Heart left ventricle (tissue), 16 donors: ENCODE measurements at places on chromosomes 7 and 10. TPM values are rescaled to one million over a fixed set of nuclear protein-coding genes. Genes with fewer than 3 reads are reported as not detected.

EVX1 gene
- total RNA-seq: not detected

NOBOX gene
- not detected for total RNA-seq

PODXL gene
- 62.7 TPM for total RNA-seq

POM121 gene
- 17.0 TPM for total RNA-seq

MMRN2 gene
- 30.3 TPM for total RNA-seq

IGFBP3 gene
- 18.1 TPM for total RNA-seq

ANKRD7 gene
- 0.25 TPM for total RNA-seq

AKR1C8 gene
- not detected for total RNA-seq

- DNase-seq: no peak
- no peaks in the 10 kb centered on the region for H3K27me3 ChIP-seq
- no peaks in the 10 kb centered on the region for H3K36me3 ChIP-seq
These were observed 40.4 kb downstream of the CREB5 start for GRCh38 chr7:28452681-28453080.

- H3K36me3 ChIP-seq: no peaks in the 10 kb centered on the region
- H3K4me3 ChIP-seq: peak overlapping the region; percentile 65
These were observed 4.4 kb downstream of the CDK6 start for GRCh38 chr7:92831716-92832533.

DNA sequence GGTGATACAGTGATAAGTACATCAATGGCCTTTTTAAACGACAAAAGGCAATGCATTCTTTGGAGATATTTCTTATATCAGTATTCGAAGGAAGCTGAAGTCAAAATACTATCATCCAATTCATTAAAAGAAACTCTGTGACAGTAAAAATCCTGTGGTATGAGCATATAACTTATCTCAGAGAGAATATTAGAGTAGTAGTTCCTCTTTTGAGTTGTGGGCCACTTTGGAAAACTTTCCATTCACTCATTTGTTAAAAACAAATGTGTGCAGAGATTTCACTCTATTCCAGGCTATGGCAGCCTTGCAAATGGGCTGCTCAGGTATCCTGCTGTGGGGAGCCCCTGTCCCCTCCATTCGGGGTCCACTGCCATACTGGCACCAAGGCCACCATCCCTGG lies 55.3 kb upstream of the ZNF438 start:
- no peaks in the 10 kb centered on the region for H3K36me3 ChIP-seq
- peaks cover 6% of the 10 kb centered on the region for H3K4me1 ChIP-seq
- H3K27me3 ChIP-seq: no peaks in the 10 kb centered on the region
- no peak overlapping the region for H3K4me3 ChIP-seq
- H3K27ac ChIP-seq: no peak overlapping the region

- no peak overlapping the region for H3K27ac ChIP-seq
- no peak for DNase-seq
- peaks cover 3% of the 10 kb centered on the region for H3K36me3 ChIP-seq
- peaks cover 10% of the 10 kb centered on the region for H3K4me1 ChIP-seq
- no peak overlapping the region for H3K4me3 ChIP-seq
These were observed 96.9 kb upstream of the RHEB start for GRCh38 chr7:151616443-151617213.

GRCh38 chr7:25179771-25180591 lies 48.3 kb downstream of the NPVF start:
- no peaks in the 10 kb centered on the region for H3K4me1 ChIP-seq
- H3K27ac ChIP-seq: peak overlapping the region; percentile 81
- H3K27me3 ChIP-seq: no peaks in the 10 kb centered on the region
- H3K36me3 ChIP-seq: no peaks in the 10 kb centered on the region
- DNase-seq: peak; percentile 93
- H3K4me3 ChIP-seq: peak overlapping the region; percentile 80

DNA sequence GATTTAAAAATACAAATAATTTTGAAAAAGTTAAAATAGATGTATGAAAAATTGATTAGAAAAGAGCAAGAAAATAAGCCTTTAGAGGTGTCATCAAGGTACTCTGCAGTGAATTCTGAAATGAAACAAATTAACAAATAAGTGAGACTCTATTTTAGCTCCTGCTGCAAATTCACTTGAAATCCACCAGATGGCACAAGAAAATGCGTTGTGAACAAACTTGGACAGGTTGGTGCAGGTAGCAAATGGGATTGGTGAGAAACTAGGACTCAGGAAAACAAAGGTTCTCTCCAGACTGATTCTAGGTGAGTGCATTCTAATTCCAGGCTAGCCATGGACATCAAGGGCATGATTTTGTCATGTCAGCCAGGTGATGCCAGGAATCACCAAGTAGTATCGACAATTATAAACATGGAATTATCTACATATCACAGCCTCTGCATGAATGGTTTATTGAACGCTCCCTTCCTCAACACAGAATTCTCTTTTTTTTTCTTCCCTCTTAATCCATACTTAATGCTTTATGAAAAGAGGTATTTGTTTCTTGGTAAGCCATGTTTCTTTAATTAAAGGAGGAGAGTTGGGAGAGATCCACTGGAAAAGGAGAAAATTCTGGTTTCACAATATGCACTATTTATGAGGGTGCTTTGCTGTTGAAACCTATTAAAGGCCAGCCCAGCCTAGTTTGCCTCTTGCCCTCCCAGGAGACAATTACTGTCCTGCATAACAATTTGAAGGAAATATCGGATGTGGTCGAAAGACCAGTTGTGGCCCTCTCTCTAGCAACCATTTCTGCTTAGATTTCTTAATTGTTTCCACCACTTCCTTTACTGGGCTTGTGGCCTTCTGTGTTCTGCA lies 118.1 kb downstream of the ZNF365 start:
- no peak overlapping the region for H3K4me3 ChIP-seq
- H3K4me1 ChIP-seq: no peaks in the 10 kb centered on the region
- H3K36me3 ChIP-seq: no peaks in the 10 kb centered on the region
- no peak for DNase-seq
- no peak overlapping the region for H3K27ac ChIP-seq

DNA sequence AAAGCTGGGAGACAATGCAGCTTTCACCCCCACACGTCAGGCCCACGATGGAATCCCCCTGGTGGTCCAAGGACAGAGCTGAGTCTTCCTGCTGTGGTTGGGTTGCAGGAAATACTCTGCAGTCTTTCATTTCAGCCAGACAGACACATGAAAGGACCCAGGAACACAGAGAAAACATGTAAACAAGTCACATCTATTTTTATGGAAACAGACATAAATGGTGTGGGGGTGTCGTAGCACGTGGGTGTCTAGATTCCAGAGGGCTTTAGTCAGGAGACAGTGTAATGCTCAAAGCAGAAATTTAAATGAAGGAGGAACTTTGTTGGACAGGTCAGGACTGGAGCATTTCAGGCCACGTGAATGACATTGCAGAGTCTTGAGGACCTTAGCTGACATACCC lies 444.6 kb downstream of the SUGCT start:
- H3K36me3 ChIP-seq: no peaks in the 10 kb centered on the region
- DNase-seq: no peak
- no peaks in the 10 kb centered on the region for H3K4me1 ChIP-seq
- H3K27me3 ChIP-seq: no peaks in the 10 kb centered on the region
- no peak overlapping the region for H3K27ac ChIP-seq

DNA sequence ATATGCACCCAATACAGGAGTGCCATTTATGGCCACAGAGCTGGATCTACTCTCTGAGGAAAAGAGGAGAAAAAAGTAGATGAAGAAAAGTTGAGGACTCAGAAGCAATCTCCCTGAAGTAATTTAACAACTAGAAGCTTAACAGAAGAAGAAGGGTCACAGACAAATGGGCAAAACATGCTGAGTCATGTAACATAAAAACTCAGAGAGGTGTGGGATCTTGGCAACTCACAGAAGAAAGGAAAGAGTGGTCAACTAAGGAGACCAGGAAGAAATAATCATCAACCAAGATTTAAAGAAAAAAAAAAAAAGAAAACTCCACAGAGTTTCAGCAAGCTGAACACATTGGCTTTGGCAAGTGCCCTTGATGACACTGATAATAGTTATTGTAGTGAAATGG lies 51.8 kb upstream of the BET1 start:
- DNase-seq: no peak
- no peak overlapping the region for H3K4me3 ChIP-seq
- no peak overlapping the region for H3K27ac ChIP-seq
- no peaks in the 10 kb centered on the region for H3K4me1 ChIP-seq
- H3K27me3 ChIP-seq: no peaks in the 10 kb centered on the region

DNA sequence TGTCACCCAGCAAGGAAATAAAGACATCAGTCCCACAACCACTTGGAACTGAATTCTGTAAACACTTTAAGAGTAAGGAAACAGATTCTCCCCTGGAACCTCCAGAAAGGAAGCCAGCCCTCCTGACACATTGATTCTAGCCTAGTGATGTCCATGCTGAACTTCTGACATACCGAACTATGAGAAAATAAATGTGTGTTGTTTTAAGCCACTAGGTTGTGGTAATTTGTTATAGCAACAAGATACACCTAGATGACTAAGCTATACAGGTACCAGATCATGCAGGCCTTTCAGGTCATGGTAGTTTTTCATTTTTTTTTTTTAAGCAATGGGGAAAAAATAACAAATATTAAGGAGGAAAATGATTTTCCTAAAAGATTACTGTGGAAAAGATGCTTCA lies 37.6 kb upstream of the LRRTM3 start:
- no peaks in the 10 kb centered on the region for H3K4me1 ChIP-seq
- no peak overlapping the region for H3K27ac ChIP-seq
- no peaks in the 10 kb centered on the region for H3K27me3 ChIP-seq
- no peak overlapping the region for H3K4me3 ChIP-seq
- H3K36me3 ChIP-seq: no peaks in the 10 kb centered on the region

GRCh38 chr10:29437871-29438270 lies 149.0 kb downstream of the LYZL1 start:
- H3K27me3 ChIP-seq: no peaks in the 10 kb centered on the region
- no peaks in the 10 kb centered on the region for H3K36me3 ChIP-seq
- no peak for DNase-seq
- H3K4me3 ChIP-seq: no peak overlapping the region
- H3K4me1 ChIP-seq: no peaks in the 10 kb centered on the region

GRCh38 chr10:18545621-18546305 lies 105.6 kb downstream of the NSUN6 start:
- H3K27me3 ChIP-seq: no peaks in the 10 kb centered on the region
- peaks cover 45% of the 10 kb centered on the region for H3K36me3 ChIP-seq
- no peak overlapping the region for H3K27ac ChIP-seq
- H3K4me3 ChIP-seq: no peak overlapping the region
- H3K4me1 ChIP-seq: peaks cover 3% of the 10 kb centered on the region
- DNase-seq: no peak

DNA sequence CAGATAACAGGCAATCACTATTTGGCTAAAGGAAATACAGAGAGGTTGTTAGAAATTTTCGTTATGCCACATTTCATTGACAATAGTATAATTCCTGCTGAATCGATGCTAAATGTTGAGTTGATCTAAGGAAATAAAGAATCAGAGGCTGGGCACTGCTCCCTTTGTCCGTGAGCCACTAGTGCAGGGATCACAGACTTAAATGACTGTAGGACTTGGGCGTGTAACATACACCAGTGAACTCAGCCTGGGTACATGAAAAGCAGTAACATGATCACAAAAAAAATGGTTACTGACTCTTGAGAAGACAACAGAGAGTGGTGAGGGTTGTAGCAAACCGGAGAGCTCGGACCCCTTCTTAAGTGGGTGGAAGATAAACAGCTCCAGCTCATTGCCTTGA lies 11.8 kb upstream of the ITGB8 start:
- no peak overlapping the region for H3K27ac ChIP-seq
- DNase-seq: no peak
- H3K4me1 ChIP-seq: no peaks in the 10 kb centered on the region
- no peak overlapping the region for H3K4me3 ChIP-seq
- H3K27me3 ChIP-seq: no peaks in the 10 kb centered on the region

DNA sequence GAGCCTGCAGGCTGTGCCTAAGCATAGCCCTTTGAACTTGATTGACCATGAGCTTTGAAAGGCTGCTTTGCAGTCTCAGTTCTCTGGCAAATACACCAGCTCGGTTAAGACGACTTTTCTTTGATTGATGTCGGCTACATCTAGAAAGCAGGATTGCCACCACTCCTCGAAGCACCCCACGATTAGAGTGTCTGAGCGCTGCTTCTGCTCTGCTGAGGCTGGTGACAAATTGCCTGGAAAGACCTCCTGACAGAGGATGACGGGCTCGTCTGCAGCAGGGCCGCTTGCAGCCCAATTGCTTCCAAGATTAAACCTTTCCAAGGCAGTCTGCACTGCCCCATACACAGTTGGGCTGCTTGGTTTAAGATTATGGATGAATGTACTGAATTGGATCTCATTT lies 182.0 kb downstream of the CUX1 start:
- H3K27me3 ChIP-seq: no peaks in the 10 kb centered on the region
- no peak for DNase-seq
- H3K36me3 ChIP-seq: no peaks in the 10 kb centered on the region
- H3K4me3 ChIP-seq: no peak overlapping the region
- H3K4me1 ChIP-seq: no peaks in the 10 kb centered on the region

- peaks cover 9% of the 10 kb centered on the region for H3K4me1 ChIP-seq
- peaks cover 16% of the 10 kb centered on the region for H3K27me3 ChIP-seq
- no peaks in the 10 kb centered on the region for H3K36me3 ChIP-seq
- DNase-seq: no peak
- H3K27ac ChIP-seq: no peak overlapping the region
- peak overlapping the region; percentile 27 for H3K4me3 ChIP-seq
These were observed 28.3 kb downstream of the WDR86 start for GRCh38 chr7:151381348-151382078.

DNA sequence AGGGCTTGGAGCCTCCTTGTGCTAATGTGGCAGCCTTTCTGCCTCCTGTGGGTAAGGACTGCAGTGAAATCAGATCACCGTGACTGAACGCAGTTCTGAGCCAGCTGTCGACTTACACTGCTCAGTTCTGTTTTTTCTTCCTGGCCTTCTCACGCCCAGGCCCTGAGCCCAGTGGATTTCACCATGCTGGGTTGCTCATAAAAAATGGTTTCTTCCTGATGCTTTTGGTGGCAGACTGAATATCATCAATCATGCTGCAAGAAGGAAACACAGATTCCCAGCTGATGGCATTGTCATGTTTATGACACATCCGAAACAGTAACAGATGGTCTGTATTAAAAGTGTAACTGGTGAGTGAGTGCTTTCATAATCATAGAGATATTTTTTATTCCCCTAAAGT lies 389.6 kb downstream of the GALNT17 start:
- H3K36me3 ChIP-seq: no peaks in the 10 kb centered on the region
- no peak overlapping the region for H3K27ac ChIP-seq
- no peaks in the 10 kb centered on the region for H3K27me3 ChIP-seq

- H3K4me1 ChIP-seq: peaks cover 30% of the 10 kb centered on the region
- H3K27me3 ChIP-seq: no peaks in the 10 kb centered on the region
- DNase-seq: no peak
- no peaks in the 10 kb centered on the region for H3K36me3 ChIP-seq
- peak overlapping the region; percentile 86 for H3K4me3 ChIP-seq
- peak overlapping the region; percentile 90 for H3K27ac ChIP-seq
These were observed 788 bp downstream of the AKAP9 start for GRCh38 chr7:91941450-91941849.

GRCh38 chr10:22854935-22855421 lies 72.9 kb upstream of the ARMC3 start:
- no peak for DNase-seq
- H3K36me3 ChIP-seq: no peaks in the 10 kb centered on the region
- peak overlapping the region; percentile 65 for H3K27ac ChIP-seq
- H3K4me3 ChIP-seq: no peak overlapping the region
- peaks cover 10% of the 10 kb centered on the region for H3K4me1 ChIP-seq
- H3K27me3 ChIP-seq: no peaks in the 10 kb centered on the region

GRCh38 chr10:90171014-90171722 lies 469.8 kb downstream of the KIF20B start:
- H3K4me1 ChIP-seq: no peaks in the 10 kb centered on the region
- no peak overlapping the region for H3K27ac ChIP-seq
- no peak for DNase-seq
- no peaks in the 10 kb centered on the region for H3K27me3 ChIP-seq
- H3K36me3 ChIP-seq: no peaks in the 10 kb centered on the region
- no peak overlapping the region for H3K4me3 ChIP-seq
